Amniotic stem cell (primary cell): ENCODE measurements at places on chromosomes 7 and 10.

GRCh38 chr7:7704867-7705266 is 13.5 kb downstream of the RPA3 start:
- DNase-seq: no peak

- no peak for DNase-seq
Observed at GRCh38 chr7:151254316-151254715, 5.8 kb upstream of the SMARCD3 start.

DNA sequence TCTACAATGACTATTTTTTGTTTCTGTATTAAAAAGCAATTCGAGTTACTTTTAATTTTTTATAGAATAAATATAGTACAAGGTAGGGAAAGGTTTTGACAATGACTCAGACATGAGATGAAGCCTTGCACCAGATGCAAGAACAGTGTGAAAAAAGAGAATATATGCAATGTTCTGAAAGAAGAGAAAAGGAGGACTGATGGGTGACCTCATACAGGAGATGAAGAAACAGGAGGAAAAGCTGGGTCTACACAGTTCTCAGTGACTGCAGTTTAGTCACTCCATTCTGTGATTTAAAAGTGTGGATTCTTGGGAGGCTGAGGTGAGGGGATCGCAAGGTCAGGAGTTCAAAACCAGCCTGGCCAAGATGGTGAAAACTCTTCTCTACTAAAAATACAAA is 38.3 kb upstream of the YAE1 start:
- DNase-seq: no peak

DNA sequence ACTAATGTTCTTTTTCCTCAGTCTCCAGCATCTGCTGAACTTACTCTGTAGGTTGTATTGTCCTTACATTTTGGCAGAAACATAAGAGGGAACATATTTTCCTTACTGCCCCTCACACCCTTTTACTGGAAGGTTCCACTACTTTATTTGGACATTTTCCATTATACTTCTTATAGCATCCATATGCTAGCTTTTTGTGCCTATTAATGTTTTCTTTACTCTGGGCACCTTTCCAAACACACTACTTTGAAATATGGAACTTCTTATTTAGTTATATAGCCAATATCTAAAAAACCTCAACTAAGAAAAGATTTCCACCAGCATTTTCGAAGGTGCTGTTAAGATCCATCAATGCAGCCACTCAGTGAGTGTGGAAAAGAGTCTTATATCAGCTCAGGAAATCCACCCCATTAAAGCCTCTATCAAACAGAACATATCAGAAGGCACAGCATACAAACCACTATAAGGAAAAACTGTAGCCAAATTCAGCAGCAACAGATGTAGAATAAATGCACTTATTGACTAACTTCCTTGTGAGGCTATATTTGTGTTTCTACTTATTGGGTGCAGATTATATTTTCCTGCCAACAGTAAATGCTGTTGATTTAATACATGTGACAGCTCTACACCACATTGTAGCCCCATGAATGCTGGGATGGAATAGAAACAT is 272.5 kb upstream of the SEMA3E start:
- no peak for DNase-seq

GRCh38 chr7:1674161-1675035 is 4.3 kb downstream of the ELFN1 start:
- no peak for DNase-seq

GRCh38 chr7:47179812-47180515 is 401.9 kb downstream of the TNS3 start:
- peak; percentile 19 for DNase-seq

DNA sequence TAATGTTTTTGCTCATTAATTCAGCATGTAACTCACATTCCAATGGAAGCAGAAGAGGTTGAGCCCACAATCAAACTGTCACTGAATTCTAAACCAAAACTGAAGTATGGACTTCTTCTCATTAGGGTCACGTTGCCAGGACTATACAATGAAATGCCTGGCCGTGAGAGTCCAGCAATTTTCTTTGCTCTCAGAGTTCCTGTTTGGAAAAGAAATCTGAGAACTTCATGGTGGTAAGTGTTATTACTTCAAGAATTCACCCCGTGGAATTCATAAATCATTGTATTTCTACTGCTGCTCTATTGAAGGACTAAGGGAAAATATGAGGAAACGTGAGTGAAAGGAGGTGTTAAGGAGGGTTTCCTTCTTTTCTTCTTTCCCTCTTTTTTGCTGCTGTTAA is 441.8 kb upstream of the AKR1E2 start:
- peak; percentile 10 for DNase-seq

DNA sequence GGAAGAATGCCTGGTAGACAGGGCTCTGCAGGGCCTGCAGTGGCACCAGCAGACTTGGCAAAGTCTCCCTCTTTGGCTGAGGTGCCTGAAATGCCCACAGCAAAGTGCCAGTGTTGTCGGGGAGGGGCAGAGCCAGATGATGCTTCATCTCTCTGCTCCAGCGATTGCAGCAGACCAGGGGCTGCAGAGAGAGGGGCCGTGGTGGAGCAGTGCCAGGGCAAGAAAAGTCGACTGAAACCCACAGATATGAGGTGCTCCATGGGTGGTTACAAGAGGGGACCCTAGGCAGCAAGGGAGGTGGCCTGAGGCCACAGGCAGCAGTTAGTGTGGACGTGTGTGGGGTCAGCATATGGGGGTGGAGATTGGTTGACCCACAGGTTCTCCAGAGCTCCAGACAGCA is 123.5 kb upstream of the SHH start:
- no peak for DNase-seq

- DNase-seq: no peak
Observed at GRCh38 chr10:21230219-21230618, 295.3 kb downstream of the SKIDA1 start.

GRCh38 chr7:80581486-80582260 is 56.8 kb upstream of the CD36 start:
- DNase-seq: no peak

DNA sequence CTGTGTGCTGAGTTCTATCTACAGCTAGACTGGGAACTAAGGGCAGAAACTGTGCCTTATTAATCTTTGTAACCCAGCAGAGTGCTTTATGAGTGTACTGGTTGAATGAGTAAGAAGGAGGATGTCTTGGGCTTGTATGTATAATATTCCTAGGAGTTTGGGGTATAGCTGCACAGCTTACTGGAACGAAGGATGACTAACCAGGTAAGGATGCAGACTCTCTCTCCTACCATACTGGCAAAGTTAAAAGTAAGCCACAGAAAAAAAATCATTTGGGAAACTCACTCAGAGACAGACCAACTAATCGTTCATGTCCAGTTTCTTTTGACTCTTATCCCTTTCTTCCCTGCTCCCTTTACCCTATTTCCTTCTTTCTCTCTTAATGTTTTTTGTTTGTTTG is 1.4 kb upstream of the DHTKD1 start:
- peak; percentile 13 for DNase-seq

DNA sequence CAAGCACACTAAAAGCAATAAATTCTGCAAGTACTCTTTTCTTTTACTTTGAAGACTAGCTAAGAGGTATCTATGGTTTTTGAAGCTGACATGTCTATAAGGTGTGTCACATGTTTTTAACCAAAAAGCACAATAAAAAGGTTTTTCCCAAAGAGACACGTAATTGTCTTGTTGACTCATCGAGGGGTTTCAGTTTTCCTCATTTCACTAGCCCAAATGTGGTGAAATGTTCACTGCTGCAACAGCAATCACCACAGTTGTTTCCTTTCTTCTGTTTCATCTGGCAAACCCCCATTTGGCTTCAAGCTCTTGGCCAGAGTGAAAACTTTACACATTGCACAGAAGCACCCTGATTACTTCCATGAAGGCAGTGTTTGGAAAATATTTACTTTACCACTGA is 3.8 kb upstream of the HOXA4 start:
- DNase-seq: no peak

DNA sequence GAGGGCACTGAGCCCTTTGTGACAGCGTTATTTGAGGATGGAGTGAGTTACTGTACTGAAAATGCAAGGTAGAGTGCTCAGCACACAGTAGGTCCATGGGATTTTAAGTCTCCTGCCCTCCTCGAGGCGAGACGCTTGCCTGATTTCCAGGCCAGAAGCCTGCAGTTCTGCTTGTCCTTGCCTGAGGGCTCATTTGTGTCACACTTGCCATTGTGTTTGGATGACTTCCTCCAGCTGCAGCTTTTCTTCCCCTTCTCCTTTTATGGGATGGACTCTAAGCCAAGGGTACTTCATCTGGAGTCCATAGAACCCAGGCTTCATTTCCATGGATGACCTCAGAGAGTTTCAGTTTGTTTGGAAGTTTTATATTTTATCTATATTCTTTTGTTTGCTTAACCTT is 304.2 kb upstream of the BMPER start:
- no peak for DNase-seq
